GM12891 (cell line): ENCODE measurements at places on chromosomes 3 and 15.

GRCh38 chr3:48268381-48268935 lies 27.6 kb downstream of the ZNF589 start:
- no peak for DNase-seq

- no peak for DNase-seq
These were observed 28.0 kb upstream of the SLCO2A1 start for GRCh38 chr3:134057654-134058110.

DNA sequence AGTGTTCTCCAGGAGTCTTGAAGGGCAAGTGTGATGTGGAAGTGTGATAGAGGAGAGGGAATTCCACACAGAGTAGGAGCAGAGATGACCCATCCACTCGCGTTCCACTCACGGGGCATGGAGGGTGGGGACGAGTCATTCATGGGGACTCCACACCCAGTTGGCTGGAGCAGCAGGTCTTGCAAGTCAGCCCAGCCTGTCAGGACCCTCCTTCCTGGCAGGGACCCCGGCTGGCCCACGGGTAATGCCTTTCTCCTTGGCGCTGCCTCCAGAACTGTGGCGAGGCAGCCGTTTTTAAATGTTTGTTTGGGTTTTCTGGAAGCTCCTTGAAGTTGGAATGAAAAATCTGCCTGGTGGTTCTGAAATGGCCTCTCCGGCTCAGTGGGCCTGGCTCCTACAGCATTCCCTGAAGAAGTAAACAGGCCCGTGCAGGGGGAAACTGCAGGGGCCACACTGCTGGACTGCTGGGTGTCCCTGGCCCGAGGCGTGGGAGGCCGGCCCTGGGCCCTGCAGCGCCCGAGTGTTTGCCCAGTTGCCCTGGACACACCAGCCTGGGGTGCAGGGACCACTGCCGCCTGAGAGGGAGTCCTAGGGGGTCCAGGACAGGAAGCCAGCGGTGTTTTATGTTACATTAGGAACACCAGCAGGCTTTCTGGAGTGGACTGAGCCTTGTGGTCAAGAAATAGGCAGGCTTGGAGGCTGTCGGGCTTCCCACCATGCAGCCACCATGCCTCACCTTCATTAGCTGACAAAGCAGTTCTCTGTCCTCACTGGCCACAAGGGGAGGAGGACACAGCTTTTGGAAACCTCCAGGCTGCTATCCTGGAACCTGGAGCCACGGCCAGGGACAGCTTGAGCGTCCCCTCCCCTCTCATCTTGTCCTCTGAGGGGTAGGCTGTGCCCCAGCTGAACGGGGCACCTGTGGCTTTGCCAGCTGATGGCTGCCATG lies 61.3 kb downstream of the CEMIP start:
- no peak for DNase-seq

- no peak for DNase-seq
These were observed 765.5 kb downstream of the OTOL1 start for GRCh38 chr3:162262129-162262528.

DNA sequence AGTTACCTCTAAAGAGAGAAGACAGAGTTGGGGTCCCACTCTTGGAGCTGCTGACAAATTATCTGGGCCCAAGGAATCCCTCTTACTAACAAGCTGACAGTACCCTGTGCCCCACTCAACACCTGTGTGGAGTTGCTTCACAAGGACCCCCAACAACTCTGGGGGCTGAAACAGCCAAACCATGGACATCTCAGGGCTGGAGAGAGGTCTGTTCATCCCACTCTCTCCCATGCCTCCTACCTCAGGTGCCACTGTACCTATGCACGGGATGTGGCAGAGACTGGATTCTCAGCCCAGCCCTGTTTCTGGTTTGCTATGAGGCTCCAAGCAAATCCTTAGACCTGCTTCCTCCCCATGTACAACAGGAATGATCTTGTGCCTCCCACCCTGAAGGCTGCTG lies 101.7 kb downstream of the ETFA start:
- DNase-seq: no peak

GRCh38 chr3:142553741-142554140 lies 24.8 kb downstream of the ATR start:
- DNase-seq: no peak

GRCh38 chr15:70121624-70122302 lies 24.0 kb upstream of the TLE3 start:
- DNase-seq: no peak

DNA sequence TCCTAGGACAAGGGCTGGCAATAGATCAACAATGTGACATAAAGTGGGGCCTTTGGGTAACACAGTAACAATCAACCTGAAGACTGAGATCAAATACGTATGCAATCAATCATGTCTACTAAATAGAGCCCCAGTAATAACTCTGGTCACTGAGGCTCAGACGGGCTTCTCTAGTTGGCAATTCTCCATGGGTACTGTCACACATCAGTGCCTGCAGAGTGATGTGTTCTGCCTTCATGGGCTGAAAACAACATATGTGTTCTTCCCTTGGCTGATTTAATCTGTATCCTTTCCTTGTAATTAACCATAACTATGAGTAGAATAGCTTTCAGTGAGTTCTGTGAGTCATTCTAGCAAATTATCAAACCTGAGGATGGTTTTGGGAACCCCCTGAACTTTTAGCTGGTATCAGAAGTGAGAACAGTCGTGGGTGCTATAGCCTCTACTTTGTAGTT lies 113.6 kb downstream of the TMCO5A start:
- no peak for DNase-seq

DNA sequence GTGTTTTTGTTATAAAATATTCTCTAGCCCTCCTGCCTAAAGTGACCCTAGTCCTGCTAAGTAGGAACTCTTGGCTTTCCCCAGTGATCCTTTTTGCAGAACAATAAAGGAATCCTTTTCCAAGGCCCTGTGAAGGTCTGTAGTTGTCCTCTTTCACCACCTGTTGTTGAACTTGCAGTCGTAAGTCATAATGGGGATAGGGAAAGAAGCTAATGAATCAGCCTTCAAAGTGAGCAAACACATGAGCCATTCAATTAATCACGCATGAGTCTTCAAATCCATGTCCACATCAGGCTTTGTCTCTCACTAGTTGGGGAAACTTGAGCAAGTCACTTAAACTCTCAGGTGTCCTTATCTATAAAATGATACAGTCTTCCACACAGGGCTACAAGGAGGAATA lies 27.6 kb downstream of the ZNF860 start:
- no peak for DNase-seq

- no peak for DNase-seq
These were observed 284.0 kb upstream of the GADL1 start for GRCh38 chr3:31178467-31178866.

- no peak for DNase-seq
These were observed 8.4 kb downstream of the FRMD5 start for GRCh38 chr15:44186705-44187104.

GRCh38 chr3:133390715-133391114 lies 9.1 kb upstream of the BFSP2 start:
- DNase-seq: no peak

- no peak for DNase-seq
These were observed 91.8 kb upstream of the BCL6 start for GRCh38 chr3:187836823-187837770.

GRCh38 chr15:47409038-47409437 lies 308.3 kb upstream of the SEMA6D start:
- DNase-seq: no peak

DNA sequence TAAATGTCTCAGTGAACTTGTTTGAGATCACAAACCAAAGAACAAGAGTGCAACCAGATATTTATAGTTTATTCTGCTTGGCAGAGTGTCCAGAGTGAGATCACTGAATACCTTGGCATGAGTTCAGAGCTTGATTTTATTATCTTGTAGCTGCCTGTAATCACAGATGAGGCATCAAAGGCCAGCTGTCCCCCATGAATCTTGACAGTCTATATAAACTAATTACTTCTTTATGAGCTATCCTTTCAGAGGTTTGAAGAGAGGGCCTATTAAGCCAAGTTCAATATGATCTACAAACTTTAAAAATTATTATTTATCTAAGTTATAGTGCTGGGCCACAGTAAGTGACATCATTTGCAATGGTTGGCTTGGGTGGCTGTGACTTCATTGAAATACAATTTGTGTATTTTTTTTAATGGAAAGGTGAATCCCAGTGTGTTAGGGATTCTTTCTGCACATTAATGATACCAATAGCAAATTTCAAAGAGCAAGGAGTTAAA lies 251.5 kb downstream of the CLSTN2 start:
- DNase-seq: no peak

- no peak for DNase-seq
These were observed 47.2 kb upstream of the SLC41A3 start for GRCh38 chr3:126130981-126131745.

GRCh38 chr3:16477056-16477455 lies 36.4 kb downstream of the RFTN1 start:
- DNase-seq: no peak

DNA sequence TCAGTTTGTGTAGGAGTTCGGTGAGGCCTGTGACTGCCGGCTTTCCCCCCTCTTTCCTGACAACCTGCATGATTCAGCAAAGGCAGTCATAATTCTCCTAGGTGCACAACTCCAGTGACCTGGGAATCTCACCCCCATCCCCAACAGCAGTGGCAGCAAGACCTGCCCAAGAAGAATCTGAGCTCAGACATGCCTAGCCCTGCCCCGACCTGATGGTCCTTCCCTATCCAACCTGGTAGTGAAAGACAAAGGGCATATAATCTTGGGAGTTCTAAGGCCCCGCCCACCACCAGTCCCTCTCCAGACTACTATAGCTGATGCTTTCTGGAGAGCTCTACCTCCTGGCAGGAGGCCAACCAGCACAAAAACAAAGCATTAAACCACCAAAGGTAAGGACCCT lies 44.2 kb upstream of the ZBED2 start:
- DNase-seq: no peak

- no peak for DNase-seq
These were observed 2.1 kb upstream of the CNBP start for GRCh38 chr3:129185783-129186182.
